Kidney (tissue), 22 donors: ENCODE measurements at places on chromosomes 1 and 21.

GRCh38 chr1:154536570-154536969 is 21.9 kb downstream of the UBE2Q1 start:
- H3K27me3 ChIP-seq: no peaks in the 10 kb centered on the region
- H3K27ac ChIP-seq: no peak overlapping the region
- no peaks in the 10 kb centered on the region for H3K36me3 ChIP-seq
- DNase-seq: no peak

DNA sequence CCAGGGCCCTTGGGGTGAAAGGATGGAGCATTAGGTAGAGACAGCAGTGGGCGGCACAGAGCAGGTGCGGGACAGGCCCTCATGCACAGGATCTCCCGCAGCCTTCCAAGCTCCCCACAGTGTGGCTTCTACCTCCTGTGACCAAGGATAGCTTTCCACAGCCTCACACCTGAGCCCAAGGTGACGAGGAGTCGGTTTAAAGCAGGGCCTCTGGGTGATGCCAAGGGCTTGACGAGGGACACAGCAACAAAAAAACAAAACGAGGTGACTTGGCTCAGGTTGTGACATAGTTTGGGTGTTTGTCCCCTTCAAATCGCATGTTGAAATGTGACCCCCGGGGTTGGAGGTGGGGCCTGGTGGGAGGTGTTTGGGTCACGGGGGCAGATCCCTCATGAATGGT is 15.3 kb downstream of the RSPH1 start:
- H3K36me3 ChIP-seq: no peaks in the 10 kb centered on the region
- H3K27ac ChIP-seq: no peak overlapping the region
- peak; percentile 33 for DNase-seq
- H3K4me3 ChIP-seq: no peak overlapping the region

GRCh38 chr1:62295921-62296491 is 23.2 kb downstream of the KANK4 start:
- no peaks in the 10 kb centered on the region for H3K27me3 ChIP-seq
- H3K4me3 ChIP-seq: peak overlapping the region; percentile 3
- no peak for DNase-seq
- peak overlapping the region; percentile 32 for H3K27ac ChIP-seq
- H3K36me3 ChIP-seq: no peaks in the 10 kb centered on the region

DNA sequence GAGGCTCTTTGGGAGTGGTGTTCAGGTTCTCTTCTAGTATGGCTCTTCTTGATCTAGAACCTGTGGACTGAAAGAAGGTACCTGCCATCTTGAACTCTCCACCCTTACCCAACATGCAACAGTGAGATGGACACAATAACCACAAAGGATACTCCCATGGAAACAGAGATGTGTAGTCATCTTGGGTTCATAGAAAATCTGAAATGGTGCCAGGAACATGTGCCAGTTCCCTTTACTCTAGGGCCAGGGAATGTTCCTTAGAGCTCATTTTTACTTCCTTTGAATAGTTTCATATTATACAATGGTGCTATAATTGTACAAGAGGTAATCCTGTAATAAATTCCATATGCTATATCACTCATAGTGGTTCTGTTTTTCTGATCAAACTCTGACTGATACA is 13.2 kb upstream of the SCYL3 start:
- H3K4me1 ChIP-seq: no peaks in the 10 kb centered on the region
- no peaks in the 10 kb centered on the region for H3K36me3 ChIP-seq
- no peak for DNase-seq
- no peak overlapping the region for H3K27ac ChIP-seq
- H3K27me3 ChIP-seq: no peaks in the 10 kb centered on the region

DNA sequence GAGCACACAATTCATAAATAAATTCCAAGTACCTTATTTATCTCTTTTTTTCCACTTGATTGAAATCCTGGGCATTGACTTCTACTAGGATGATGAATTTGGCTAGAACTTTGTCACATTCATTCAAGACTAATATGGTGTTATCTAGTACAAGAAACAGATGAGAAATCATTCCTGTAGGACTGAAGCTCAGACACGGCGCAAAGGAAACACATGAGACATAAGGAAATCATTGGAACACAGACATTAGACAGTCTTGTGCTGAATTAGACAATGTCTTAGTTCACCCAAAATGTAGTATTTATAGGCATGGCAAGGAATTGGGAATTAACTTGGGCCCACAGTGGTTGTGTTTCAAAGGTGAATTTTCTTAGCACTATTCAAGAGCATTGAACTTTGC is 305.7 kb downstream of the SETD4 start:
- H3K27ac ChIP-seq: no peak overlapping the region
- no peaks in the 10 kb centered on the region for H3K27me3 ChIP-seq
- no peak overlapping the region for H3K4me3 ChIP-seq
- no peaks in the 10 kb centered on the region for H3K36me3 ChIP-seq

GRCh38 chr1:154117642-154118041 is 37.2 kb downstream of the NUP210L start:
- no peak overlapping the region for H3K4me3 ChIP-seq
- no peaks in the 10 kb centered on the region for H3K4me1 ChIP-seq
- H3K27ac ChIP-seq: no peak overlapping the region
- no peaks in the 10 kb centered on the region for H3K27me3 ChIP-seq

GRCh38 chr1:209224886-209225285 is 358.6 kb upstream of the CAMK1G start:
- no peak overlapping the region for H3K4me3 ChIP-seq
- no peaks in the 10 kb centered on the region for H3K4me1 ChIP-seq
- no peak overlapping the region for H3K27ac ChIP-seq
- H3K27me3 ChIP-seq: no peaks in the 10 kb centered on the region

GRCh38 chr1:21592086-21592865 is 76.9 kb downstream of the RAP1GAP start:
- no peaks in the 10 kb centered on the region for H3K36me3 ChIP-seq
- no peaks in the 10 kb centered on the region for H3K27me3 ChIP-seq
- H3K4me3 ChIP-seq: no peak overlapping the region
- H3K4me1 ChIP-seq: no peaks in the 10 kb centered on the region
- no peak overlapping the region for H3K27ac ChIP-seq
- DNase-seq: no peak

- no peak for DNase-seq
- H3K36me3 ChIP-seq: no peaks in the 10 kb centered on the region
- no peak overlapping the region for H3K27ac ChIP-seq
- H3K4me1 ChIP-seq: no peaks in the 10 kb centered on the region
- H3K4me3 ChIP-seq: no peak overlapping the region
Measured at GRCh38 chr1:76136894-76137293, 62.3 kb downstream of the ST6GALNAC3 start.

DNA sequence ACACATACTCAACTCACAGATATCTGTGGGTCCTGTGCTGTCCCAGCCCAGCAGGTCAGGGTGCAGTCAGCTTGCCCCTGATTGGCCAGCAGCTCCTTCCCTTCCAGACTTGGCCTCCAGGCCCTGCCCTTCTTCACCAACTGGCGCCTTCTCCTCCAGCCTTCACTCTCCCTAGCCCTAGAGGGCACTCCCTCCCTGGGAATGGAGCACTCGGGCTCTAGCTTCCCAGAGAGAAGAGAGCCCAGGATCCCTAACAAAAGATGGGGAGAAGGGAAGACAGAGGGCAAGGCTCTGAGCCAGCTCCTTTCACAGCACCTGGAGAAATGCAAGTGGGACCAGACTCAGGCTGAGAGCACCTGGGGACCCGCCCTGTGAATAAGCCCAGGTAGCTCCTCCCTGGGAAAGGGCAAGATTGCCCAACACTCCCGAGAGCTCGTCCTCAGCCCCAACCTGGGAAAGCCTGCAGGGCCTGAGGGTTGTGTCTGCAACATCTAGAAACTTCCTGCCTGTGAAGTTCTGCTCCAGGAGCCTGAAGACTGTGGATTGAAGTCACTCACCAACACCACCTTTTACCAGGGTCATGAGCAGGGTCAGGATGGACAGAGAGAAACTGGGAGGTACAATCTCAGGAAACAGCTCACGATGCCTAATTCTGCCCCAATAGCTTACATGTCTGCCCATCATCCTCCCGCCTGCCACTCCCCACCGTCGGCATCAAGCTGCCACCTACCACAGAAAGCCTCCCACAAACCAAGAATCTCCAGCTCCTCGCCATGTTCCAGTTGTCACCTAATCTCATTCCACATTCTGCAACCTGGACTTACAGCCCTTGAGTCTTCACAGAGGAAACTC is at the start of gene PGLYRP4:
PGLYRP4 (minus strand) TSS at position 331 of the 852 bp plus-strand sequence. CDS start 909 bp downstream, outside the sequence.
- DNase-seq: no peak
- H3K4me1 ChIP-seq: no peaks in the 10 kb centered on the region
- no peaks in the 10 kb centered on the region for H3K27me3 ChIP-seq
- no peaks in the 10 kb centered on the region for H3K36me3 ChIP-seq
- H3K27ac ChIP-seq: no peak within 1 kb of the TSS

DNA sequence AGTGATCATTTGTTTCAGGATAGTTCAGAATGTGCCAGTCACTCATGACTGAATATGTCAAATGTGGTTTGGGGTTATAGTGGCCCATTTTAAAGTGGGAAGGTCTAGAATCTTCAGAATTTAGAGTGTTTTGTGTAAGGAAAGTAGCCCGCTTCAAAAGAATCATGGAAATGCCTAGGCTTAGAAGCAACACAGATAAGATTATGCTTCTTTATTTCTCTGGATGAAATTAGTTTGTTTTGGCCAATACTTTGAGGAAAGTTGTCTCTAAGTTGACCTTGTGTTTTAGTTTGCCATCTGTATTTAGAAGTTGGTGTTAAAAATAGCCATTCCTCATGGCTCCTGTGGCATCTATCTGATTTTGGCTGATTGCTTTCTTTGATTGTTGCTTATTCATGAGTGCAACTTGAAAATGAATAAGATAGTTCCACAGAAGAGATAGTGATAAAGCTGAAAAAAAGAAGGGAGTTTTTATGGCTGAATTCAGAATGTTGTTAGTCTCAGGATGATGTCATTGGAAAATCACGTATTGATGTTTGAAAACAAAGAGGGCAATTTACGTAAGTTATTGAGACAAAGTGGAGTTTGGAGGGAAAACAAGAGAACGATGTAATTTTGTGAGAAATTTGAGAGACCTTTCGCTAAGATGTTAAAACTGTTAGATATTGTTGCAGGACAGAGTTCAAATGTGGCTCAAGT is 71.9 kb downstream of the PLA2G4A start:
- H3K27ac ChIP-seq: peak overlapping the region; percentile 24
- no peak for DNase-seq
- H3K4me3 ChIP-seq: no peak overlapping the region
- H3K36me3 ChIP-seq: no peaks in the 10 kb centered on the region
- H3K27me3 ChIP-seq: no peaks in the 10 kb centered on the region

DNA sequence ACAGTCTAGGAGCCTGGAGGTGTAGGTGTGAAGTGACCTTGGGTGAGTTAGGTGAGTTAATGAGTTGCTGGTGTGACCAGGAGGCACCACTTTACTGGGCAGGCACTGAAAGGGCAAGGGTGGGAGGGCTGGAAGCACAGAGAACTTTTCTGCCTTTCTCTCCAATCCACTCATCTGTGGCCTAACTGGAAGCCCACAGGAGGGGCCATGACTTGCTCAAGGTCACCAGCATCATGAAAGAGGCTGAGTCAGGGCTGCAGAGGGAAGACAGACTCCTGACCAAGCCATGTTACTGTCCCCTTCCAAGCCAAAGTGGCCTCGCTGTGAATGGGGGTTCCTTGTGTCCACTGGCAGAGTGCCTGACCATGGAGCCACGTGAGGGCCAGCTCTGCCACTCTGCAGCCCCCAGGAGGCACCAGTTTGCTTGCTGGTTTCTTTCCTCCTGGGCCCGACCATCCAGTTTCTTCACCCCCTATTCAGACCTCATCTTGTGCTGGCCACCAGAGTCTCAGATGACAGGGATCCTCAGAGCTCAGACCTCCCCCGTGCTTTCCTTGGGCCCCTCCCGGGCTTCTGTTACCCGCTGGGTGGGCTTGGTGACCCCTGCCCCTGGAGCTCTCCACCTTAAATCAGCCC is 4.3 kb upstream of the BSND start:
- no peak overlapping the region for H3K4me3 ChIP-seq
- H3K27ac ChIP-seq: peak overlapping the region; percentile 17
- no peaks in the 10 kb centered on the region for H3K36me3 ChIP-seq
- peak; percentile 28 for DNase-seq

DNA sequence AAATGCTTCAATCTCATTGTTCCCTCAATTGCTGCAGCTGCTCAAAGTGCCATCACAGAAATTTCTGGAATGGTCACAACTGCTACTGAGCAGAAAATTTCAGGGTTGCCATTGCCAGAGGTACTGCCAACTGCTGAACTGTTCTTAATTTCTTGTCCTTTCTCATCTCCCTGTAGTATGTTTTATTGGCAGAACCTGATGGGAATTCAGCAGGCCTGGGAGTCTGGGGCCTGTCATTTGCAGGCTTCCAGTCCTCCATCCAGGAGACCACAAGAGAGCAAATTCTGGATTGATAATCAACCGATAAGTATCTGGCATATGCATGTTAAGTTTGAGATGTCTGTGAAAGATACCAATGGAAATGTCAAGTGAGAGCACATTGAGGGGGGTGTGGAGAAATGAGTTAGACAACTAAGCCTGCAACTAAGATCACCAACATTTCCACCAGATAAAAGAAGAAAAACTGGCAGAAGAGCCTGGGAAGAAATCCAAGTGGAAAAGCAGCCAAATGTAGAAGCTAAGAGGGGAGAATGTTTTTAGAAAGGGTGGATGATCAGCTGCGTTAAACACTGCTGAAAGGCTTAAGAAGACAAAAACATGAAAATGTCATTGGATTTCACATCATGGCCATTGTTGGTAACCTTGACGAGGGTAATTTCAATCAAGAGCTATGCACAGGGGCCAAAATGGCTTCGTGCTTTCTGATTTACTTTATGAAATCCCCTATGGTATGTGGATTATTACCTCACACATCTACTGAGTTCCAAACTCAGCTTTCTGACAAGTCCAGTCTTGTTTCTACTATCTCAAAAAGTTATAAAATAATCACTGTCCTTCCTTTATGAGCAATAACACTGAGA is 648.1 kb downstream of the PLPP3 start:
- H3K27me3 ChIP-seq: no peaks in the 10 kb centered on the region
- H3K27ac ChIP-seq: no peak overlapping the region
- no peaks in the 10 kb centered on the region for H3K36me3 ChIP-seq
- no peak for DNase-seq
- no peaks in the 10 kb centered on the region for H3K4me1 ChIP-seq

GRCh38 chr1:147640553-147641165 is 29.7 kb downstream of the ACP6 start:
- no peak overlapping the region for H3K4me3 ChIP-seq
- peak; percentile 77 for DNase-seq
- no peaks in the 10 kb centered on the region for H3K36me3 ChIP-seq

- no peak overlapping the region for H3K4me3 ChIP-seq
- no peaks in the 10 kb centered on the region for H3K4me1 ChIP-seq
- DNase-seq: no peak
- H3K27me3 ChIP-seq: no peaks in the 10 kb centered on the region
Measured at GRCh38 chr1:101196668-101197067, 40.2 kb upstream of the S1PR1 start.

DNA sequence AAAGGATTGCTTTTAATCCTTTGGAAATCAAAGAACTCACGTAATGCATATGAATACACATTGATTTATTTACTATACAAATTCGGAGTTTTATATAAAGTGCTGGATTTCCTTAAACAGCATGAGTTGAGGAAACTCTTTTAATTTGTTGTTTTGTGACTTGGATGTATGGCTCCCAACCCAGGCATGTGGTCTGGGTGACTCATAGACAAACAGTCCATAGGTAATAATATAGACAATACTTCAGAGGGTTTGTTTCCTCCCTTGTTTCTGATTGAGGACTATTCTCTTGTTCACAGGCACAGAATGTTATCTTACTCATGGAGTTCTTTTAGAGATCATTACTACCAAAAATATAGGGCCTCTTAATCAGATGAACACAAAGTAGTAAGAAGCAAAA is 43.8 kb downstream of the XPR1 start:
- no peaks in the 10 kb centered on the region for H3K4me1 ChIP-seq
- no peak for DNase-seq
- no peak overlapping the region for H3K4me3 ChIP-seq
- H3K36me3 ChIP-seq: no peaks in the 10 kb centered on the region
